Motor neuron (in vitro differentiated cells): ENCODE measurements at places on chromosomes 2 and 18. TPM values are rescaled to one million over a fixed set of nuclear protein-coding genes. Genes with fewer than 3 reads are reported as not detected.

DNA sequence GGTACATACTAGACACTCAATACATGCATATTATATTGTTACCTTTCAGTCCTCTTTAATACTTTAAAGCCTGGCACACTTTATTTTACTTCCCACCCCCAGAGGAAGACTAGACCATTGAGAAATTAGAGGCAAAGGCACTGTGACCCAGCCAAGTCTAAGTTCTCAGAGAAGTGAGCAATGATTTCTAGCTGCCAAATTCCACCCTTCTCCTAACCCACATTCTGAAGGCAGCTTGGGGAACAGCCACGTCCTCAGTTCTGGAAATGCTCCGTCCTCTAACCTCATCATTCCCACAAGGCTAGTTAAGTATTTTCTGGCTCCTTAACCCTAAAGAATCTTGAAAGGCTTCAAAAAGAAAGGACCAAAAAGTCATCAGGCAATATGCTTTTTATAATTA, 86.6 kb downstream of the COL5A2 start:
- ATAC-seq = no peak

The GRB14 gene
- 7.7 and 10.1 TPM in 2 replicates for total RNA-seq

DNA sequence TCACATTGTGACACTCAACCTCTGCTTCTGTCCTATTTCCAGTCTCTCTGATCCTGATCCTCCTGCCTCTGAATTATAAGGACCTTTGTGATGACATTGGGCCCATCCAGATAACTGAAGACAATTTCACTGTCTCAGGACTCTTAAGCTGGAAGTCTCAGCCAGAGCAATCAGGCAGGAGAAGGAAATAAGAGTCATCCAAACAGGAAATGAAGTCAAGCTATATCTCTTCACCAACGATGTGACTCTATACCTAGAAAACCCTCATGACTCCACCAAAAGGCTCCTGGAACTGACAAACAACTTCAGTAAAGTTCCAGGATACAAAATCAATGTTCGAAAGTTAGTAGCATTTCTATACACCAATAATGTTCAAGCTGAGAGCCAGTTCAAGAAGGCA, 29.3 kb upstream of the TWIST2 start:
- ATAC-seq = no peak

The EFEMP1 gene
- total RNA-seq = 5.2 and 6.3 TPM in 2 replicates

The IL1F10 gene
- not detected in 2 replicates for total RNA-seq

DNA sequence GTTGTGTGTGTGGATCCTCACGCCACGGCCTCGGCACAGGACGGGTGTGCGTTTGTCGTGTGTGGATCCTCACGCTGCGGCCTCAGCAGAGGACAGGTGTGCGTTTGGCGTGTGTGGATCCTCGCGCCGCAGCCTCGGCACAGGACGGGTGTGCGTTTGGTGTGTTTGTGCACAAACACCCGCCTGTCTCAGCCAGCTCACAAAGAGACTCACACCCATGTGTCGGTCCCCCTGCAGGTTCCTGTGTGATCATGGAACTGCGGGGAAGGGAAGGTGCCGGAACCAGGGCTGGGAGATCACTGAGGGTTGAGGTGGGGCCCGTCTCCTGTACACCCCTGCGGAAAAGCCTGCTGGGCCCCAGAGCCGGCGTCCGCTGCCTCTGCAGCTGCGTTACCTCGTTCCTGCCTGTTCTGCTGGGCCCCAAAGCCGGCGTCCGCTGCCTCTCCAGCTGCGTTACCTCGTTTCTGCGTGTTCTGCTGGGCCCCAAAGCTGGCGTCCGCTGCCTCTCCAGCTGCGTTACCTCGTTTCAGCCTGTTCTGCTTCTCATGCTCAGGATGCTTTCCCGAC, 53.6 kb downstream of the CTDP1 start:
- ATAC-seq = no peak

DNA sequence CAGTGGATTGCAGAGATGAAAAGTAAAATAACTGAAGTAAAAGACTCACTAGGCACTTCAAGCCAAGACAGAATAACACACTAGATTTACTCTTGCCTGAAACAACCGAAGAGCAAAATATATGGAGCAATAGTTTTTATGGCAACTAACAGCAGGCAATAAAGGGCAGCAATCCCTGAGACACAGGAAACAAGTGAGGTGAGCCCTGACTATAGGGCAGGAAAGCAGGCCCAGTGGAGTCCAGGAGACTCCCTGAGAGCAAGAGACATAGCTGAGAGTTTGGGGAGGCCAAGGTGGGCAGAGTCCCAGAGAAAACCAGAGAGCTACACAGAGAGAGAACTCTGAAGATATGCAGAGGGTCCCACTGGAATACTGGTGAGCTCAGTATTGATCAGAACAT, 18.8 kb downstream of the FARSB start:
- ATAC-seq = no peak
